ENCODE measurements at places on chromosomes 5 and 9.

GRCh38 chr9:8651070-8651845, 851.7 kb upstream of the DMAC1 start:
- DNase-seq: no peak

DNA sequence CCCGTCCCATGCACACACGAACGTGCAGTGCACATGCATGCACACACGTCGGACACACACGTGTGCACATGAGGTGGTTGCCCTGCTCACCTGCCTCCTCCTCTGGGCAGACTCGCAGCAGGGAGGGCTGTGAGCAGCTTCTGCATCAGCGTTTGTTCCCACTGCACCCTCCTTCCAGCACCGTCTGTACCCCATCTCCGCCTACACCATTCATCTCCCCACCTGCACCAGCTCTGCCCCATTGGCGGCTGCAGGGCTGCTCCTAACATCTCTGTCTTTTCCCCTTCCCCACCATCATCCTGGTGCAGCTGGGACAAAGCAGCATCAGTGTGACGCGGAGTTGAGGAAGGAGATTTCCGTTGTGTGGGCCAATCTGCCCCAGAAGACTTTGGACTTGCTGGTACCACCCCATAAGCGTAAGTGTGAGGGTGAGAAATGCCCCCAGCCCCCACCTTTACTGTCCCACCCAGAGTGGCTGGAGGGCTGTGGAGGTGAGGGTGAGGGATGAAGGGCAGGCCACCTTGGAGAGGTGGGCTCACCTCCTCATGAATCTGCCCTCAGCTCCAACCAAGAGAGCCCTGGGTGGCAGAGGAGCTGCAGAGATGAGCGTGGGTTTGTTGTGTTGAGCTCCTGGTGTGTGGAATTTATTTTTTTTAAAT, 234.6 kb downstream of the CACNA1B start:
- DNase-seq: no peak

- DNase-seq: no peak
These were observed 209.2 kb downstream of the DIRAS2 start for GRCh38 chr9:90433398-90433941.

DNA sequence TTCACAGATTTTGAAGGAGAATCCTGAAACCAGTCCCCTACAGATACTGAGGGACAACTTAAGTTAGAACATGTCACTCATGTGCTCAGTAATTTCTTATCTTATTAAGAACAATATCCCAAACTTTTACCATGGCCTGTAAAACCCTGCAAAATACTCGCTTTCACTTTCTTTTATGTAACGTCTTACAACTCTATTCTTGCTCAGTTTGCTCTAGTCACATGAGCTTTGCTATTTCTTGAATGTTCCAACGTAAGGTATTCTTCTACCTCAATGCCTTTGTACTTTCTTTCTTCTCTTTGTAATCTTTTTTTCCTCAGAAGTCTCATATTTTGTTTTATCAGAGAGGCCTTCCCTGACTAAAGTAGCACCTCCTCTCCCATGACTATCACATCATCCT, 14.1 kb downstream of the TMEM38B start:
- no peak for DNase-seq

GRCh38 chr5:171627936-171628632, 157.5 kb upstream of the SMIM23 start:
- no peak for DNase-seq

GRCh38 chr9:107639426-107639825, 149.9 kb upstream of the KLF4 start:
- no peak for DNase-seq
